Activated B cell treated with CpG ODN at 0.5 μM for 24 hours (primary cell): ENCODE measurements at places on chromosomes 5 and 9. TPM values are rescaled to one million over a fixed set of nuclear protein-coding genes. Genes with fewer than 3 reads are reported as not detected.

GRCh38 chr5:67038817-67039603, 157.6 kb downstream of the CD180 start:
- peaks cover 4% of the 10 kb centered on the region for H3K27me3 ChIP-seq
- no peak for DNase-seq
- H3K4me3 ChIP-seq: no peak overlapping the region
- no peak overlapping the region for H3K27ac ChIP-seq
- H3K4me1 ChIP-seq: no peaks in the 10 kb centered on the region

DNA sequence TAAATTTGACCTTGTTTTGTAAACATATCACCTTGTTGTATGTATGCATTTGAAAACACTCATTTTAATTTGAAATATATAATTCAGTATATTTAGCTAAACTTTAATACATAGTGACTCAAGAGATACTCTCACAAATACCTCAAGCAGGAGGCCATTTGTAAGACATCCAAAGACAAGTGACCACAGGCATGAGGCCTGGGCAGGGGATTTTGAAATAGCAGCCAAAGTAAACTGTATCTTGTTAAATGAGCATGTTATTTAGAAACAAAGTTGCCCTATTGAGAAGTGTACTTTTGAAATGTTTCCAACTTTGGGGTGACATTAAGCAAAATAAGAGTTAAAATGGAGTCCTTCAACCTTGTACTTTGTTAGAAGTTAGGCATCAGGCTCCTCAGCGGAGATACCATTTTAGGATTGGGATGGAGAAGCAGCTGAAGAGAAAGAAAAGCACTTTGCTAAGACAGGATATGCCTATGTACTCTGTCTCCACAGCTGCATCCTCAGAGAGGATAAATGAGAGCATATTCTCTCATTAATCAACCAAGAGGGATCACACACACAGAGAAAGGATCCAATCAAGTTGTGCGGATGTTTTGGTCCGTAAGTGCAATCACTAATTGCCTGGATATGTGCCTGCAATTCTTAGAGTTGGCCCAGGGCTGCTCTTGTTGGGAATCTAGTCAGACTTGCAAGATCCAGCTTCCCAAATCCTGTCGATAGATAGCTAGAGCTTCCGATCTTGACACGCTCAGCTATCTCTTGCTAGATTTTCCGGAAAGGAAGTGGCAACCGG, 157.5 kb upstream of the HAPLN1 start:
- no peaks in the 10 kb centered on the region for H3K4me1 ChIP-seq
- no peak overlapping the region for H3K27ac ChIP-seq
- H3K36me3 ChIP-seq: no peaks in the 10 kb centered on the region
- no peak for DNase-seq

Gene FAM221B
- total RNA-seq: not detected in 2 replicates

- no peak overlapping the region for H3K4me3 ChIP-seq
- DNase-seq: no peak
- H3K27ac ChIP-seq: no peak overlapping the region
Observed at GRCh38 chr5:181198106-181198685, 6.8 kb downstream of the TRIM7 start.

DNA sequence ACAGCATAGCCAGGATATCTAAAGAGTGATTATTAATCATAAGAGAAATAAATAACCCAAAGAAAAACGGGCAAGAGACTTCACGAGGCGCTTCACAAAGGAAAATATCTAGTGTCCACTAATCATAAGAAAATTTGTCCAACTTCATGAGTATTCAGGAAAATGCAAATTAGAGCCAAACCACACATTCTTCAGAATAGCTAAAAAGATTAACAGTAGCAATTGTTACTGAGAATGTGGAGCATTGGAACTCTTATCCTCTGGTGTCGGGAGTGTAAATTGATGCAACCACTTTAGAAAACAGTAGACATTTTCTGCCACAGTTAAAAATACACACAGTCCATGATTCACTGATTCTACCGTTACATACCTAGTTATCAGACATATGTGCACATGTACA, 145.7 kb downstream of the CWC27 start:
- H3K36me3 ChIP-seq: peaks cover 34% of the 10 kb centered on the region
- no peaks in the 10 kb centered on the region for H3K27me3 ChIP-seq
- DNase-seq: no peak
- no peak overlapping the region for H3K4me3 ChIP-seq

Gene WNK2
- 0.24 TPM in 1 of 2 replicates, not detected in the other for total RNA-seq
